ENCODE measurements at places on chromosomes 2 and 18.

GRCh38 chr2:59932341-59932740 is 621.1 kb downstream of the BCL11A start:
- DNase-seq: no peak

GRCh38 chr2:241126201-241126611 is 23.1 kb downstream of the PASK start:
- DNase-seq: no peak

GRCh38 chr2:216636551-216637450 is 3.6 kb downstream of the IGFBP2 start:
- peak; percentile 70 for DNase-seq

- no peak for DNase-seq
Measured at GRCh38 chr18:47036298-47036874, 965 bp upstream of the ELOA2 start.

Measured in retina (tissue), 1 donor.